ENCODE measurements at places on chromosomes 7 and 10.

GRCh38 chr10:34549001-34549400 lies 266.1 kb downstream of the PARD3 start:
- no peak for DNase-seq

DNA sequence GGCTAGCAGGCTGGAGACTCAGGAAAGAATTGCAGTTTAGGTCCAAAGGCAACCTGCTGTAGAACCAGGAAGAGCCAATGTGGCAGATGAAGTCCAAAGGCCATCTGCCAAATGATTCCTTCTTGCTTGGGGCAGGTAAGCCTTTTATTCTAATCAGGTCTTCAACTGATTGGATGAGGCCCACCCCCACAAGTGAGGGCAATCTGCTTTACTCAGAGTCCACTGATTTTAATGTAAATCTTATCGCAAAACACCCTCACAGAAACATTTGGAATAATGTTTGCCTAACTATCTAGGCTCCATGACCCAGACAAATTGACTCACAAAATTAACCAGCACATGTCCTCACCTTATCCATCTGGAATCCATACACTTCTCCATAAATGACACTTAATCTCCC lies 7.8 kb downstream of the GIMAP8 start:
- DNase-seq: no peak

- DNase-seq: no peak
These were observed 79.0 kb upstream of the POM121L12 start for GRCh38 chr7:52956379-52956915.

GRCh38 chr7:111840528-111840927 lies 278.2 kb upstream of the IMMP2L start:
- no peak for DNase-seq

GRCh38 chr7:68507668-68508067 lies 1090.6 kb upstream of the AUTS2 start:
- no peak for DNase-seq

Data from epithelial cell of esophagus (primary cell).